ENCODE measurements at places on chromosomes 13 and 19.

DNA sequence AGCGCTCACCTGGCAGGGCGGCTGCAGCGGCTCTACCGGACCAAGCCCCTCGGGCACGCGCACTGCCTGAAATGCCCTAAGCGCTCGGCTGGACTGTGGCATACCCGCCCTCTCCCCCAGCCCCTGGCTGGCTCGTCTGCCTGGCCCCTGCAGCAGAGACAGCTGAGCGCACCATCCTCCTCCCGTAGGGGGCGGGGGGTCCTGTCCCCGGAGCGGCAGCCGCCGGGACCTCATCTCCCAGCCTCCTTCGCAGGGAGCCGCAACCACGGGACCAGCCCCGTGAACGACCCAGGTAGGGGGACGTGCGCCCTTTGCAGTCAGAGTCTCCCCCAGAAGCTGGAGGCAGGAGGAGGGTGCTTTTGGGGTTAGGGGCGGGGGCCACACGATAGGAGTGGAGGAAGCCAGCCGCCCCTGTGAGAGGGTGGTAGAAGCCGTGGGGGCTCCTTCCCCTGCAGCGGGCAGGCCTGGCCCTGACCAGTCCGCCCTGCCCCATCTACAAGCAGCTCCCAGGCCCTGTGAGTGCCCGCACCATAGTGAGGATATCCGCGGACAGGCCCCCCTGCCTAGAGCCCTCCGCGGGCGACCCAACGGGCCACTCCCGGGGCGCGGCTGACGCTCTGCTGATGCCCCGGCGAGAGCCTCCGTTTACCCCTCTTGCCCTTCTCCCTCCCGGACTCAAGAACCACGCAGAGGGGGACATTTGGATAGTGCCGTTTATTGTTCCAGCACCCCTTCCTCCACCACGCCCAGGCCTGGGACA, 34.2 kb downstream of the ZNF787 start:
- DNase-seq, result no peak

- no peak for DNase-seq
Observed at GRCh38 chr13:110883542-110883941, 31.3 kb downstream of the ANKRD10 start.

- no peak for DNase-seq
Observed at GRCh38 chr13:97224544-97225300, 2.6 kb downstream of the MBNL2 start.

DNA sequence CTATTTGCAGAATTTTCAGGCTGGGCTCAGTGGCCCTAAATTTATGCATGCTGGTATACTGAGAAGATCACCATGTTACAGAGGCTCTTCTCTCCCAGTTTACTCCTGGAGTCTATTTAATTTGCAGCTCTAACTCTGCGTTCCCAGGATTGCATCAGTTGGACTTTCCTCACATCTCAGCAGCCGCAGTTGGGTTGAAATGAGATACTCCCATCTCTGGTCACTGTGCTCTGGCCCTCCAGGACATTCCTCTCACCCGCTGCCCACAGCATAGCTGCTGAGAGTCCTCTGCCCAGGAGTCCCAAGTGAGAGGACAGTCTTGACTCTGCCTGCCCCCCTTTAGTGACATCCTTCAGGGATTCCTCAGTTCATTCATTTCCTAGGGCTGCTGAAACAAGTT, 150.9 kb downstream of the LACC1 start:
- no peak for DNase-seq

GRCh38 chr13:93736081-93736480, 509.5 kb downstream of the GPC6 start:
- no peak for DNase-seq
